Inflammatory macrophage (primary cell): ENCODE measurements at places on chromosomes 4 and X.

DNA sequence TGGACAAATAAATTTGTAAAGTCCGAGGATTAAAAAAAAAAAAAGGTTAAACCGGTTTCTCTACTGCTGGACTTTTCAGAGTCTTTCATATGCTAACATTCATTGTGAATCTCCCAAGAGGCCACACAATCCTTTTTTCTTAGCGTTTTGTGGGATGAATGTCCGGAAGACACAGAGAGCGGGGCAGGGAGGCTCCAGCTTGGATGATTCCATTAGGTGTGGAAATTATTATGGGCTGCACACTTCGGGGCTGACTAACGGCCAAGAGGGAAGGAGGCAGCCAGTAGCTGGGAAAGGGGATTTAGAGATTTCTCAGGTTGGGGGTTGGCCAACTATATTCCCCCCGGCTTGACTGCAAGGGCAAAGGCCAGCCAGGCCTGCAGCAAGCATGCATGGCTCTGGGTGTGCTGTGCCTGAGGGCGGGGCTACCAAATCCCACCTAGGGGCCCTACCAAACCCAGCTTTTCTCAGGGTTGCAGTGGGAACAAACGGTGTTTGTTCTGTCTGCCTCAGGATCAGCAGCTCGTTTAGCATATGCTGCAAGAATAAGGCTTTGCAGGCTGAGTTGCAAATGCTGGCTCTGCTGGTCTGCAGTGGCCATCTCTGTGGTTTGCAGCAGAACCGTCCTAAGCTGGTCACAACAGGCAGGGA is 28.6 kb downstream of the NYX start:
- no peak for DNase-seq

DNA sequence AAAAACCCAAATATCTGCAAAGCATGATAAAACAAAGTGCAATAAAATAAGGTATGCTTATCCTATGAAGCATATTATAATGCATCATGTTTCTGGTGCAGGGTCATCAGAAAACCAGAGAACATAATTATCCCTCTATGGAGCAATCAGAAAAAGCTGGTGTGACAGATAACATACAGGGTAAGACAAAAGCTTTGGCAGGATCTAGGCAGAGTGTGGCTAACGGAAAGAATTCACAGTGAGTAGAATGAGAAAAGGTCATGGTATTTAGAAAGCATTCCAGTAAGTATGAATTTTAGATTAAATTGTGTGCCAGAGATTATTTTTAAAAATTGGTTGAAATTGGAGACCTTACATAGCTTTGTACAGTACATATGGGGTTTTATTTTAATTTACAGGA is 29.0 kb upstream of the UGT2B4 start:
- DNase-seq = no peak

DNA sequence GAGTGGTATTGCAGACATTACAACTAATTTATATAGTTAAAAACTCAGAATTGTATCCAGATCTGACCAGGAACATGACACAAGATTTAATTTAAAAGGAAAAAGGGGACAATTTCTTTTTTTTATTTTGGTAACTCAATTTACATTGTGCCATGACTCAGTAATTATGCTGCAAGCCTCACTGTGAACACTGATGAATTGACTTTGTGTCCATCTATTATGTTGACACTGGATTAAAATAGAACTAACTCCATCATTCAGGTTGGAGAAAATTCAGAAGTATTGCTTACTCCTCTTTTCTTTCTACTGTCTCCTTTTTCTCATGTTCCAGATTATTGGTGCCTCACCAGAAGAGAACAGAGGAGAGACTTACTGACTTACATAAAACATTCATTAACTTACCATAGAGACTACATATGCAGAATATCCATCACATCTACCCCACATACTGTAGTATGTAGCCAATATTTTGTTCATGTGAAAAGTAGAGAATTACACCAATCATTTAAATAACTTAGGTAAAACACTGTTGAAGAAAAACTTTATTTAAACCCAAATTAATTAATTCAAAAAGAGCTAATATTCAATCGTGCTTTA is 15.8 kb upstream of the LEF1 start:
- DNase-seq = no peak

DNA sequence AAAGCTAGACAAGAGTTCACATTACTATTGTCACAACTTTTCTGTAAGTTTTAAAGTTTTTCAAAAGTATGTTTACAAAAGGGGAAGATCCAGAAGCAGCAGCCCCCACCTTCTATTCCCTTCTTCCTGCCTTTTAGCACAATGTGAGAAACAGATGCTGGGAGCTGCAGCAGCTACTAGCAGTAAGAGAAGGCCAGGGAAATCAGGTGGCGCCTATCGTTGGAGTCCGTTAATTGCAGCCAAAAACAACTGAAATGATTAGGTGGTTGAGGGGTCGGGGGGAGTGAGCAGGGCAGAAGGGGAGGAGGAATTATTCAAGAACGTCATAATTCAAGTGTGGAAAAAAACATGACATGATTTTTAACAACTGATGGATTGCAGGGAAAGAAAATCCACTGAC is 27.4 kb downstream of the FRYL start:
- no peak for DNase-seq
